ENCODE measurements at places on chromosomes 1 and 21.

GRCh38 chr21:33572350-33572749 is 16.1 kb downstream of the DONSON start:
- no peak for DNase-seq

DNA sequence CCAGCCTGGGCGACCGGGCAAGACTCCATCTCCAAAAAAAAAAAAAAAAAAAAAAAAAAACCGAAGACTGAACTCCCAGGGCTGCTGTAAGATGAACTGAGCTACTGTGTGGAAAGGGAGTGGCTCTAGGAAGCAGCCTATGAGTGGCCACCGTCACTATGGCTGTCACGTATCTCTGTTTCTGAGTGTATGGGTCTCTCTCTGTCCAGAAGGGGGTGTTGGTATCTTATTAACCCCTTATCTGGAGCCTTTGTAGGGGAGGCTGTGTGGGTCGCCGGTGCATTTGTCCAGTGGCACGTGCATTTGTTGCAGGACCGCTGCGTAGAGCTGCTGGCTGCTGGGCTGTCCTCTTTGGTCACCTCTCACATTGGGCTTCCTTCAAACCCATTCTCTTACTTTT is 326.6 kb downstream of the CAMTA1 start:
- DNase-seq, result no peak

GRCh38 chr1:25707280-25708016 is 90.9 kb downstream of the MAN1C1 start:
- DNase-seq, result no peak

GRCh38 chr1:107793896-107794453 is 171.0 kb downstream of the VAV3 start:
- no peak for DNase-seq

DNA sequence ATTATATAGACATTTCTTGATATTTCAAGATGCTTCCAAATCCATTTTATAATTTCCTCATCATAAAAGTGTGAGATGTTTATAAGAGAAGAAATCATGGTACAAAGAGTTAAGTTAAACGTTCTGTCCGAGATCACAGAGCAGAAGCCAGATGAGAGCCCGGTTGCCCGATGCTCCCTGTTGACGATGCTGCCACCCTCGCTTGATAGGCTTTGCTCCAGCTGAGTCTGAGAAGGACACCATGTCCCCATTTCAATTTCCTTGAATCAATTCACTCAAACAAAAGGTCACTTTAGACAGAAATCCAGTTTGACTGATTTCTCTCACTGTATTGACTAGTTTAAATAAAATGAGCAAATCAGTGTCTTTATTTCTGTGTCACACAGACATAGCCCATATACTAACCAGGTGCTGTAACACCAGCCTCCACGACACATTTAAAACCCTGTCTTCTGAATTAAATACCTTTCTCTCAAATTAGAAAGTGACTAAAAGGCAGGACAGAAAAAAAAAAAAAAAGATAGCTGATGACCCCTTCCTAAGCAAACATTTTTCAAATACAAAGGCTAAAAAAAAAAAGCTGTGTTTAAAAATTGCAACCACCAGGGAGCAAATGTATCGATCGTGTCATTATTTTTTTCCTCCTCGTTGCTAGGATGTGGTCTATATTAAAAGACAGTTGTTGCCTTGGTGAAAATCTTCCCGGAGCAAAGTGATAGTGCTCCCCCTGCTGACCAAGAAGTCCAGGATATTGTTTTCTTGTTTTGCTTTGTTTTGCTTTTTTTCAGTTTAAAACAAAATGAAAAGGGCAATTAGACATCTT is 35.2 kb downstream of the DNASE2B start:
- peak; percentile 63 for DNase-seq

GRCh38 chr1:11527541-11528452 is 48.8 kb downstream of the DISP3 start:
- no peak for DNase-seq

DNA sequence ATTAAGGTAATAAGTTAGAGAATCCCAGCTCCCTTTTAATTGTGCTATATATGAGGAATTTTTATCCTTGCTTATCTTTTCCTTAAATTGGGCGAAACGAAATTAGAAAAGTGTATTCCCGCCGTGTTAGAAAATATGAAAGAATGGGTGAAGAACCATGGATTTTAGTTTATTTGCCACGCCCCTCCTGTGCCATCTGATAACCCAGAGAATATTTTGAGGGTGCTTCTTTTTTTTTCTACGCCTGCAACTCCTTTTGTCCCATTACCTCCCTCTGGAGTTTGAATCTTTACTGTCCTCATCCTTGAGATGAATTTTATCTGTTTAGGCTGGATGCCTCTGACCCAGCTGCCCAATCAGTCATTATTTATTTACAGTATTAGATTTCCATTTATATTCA is 1.6 kb downstream of the TLCD4 start:
- DNase-seq, result no peak

Data from prostate gland (tissue), 2 donors.